ENCODE measurements at places on chromosomes 13 and 19.
A peak's percentile ranks its signal among the peaks of the same experiment; 100 is the strongest.

- no peak for DNase-seq
These were observed 64.4 kb downstream of the B3GLCT start for GRCh38 chr13:31264151-31264550.

DNA sequence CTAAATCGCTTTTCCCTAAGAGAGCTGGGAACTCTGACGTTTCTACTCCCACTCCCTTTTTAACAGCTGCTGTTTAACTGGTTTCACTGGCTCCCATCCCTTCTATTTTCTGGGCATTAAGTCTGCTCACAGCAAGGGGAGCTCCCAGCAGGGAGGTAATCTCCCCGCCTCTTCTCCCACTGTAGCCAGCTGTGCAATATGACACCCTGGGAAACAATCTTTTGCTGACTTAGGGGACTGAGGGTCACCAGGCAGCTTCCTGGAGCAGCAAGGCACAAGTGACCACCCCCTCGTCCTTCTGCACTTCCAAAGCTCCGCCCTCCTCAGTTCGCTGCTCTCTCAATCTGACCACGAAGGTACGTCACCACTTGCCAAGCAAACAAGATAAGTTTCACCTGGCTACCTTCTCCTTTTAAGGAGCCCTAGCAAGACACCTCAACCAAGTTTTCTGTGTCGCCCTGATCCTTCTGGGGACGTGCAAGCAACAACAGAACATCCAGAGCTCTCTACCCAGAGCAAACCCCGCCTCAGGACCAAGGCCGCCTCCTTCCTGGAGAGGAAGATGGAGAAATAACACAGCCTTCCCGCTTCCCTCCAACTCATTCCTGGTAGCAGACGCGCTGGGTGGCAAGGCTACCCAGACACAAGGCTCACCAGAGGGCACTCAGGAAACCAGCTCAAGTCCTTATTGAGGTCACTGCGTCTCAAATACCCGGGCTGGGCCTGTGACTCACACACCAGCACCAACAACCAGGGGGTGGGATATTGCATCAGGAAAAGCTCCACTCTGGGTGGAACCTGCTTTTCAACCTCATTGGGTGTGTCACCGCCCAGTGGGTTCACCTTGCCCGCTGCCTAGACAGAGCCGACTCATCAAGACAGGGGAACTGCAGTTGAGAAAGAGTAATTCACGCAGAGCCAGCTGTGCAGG lies 92.4 kb downstream of the STK24 start:
- peak; percentile 23 for DNase-seq

- no peak for DNase-seq
These were observed 75.0 kb downstream of the ZIC5 start for GRCh38 chr13:99896369-99897075.

- no peak for DNase-seq
These were observed 29.5 kb downstream of the SLC15A1 start for GRCh38 chr13:98722958-98723357.

DNA sequence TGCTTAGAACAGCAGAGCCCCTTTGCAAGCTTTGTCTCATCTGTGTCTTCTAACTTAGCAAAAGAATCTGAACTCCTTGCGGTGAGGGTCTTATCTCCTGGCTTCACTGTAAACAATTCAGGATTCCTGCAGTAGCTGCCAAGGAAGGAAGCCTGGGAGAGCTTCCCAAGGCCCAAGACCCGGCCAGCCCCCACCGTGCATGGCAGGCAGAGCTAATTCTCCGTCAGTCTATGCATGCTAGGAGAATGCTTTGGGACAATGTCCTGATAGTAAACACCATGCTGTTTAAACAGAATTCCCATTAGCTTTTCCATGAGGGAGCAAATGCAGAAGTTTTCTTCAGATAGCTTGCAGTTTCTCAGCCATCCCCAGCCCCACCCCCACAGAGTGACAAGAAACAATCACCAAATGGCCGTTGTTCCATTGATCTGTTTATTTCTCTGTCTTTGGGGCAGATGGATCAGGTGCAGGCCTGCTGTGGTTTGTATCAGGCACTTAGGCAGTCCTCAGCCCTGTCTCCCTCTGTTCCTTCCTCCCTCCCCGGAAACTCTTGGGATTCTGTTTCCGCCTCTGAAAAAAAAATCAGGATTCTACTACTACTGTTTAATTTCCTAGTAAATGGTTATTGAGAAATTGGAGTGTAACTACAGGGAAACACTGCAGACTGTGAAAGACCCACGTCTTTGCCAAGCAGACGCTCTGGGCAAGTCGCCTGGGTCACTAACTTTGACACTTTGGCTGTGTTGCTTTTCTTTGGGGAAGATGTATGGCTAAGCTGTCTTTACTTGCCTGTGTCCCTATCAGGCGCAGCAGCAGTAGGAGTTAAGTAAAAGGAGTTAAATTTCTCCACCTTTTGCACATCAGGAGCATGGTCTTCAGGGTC lies 40.7 kb upstream of the SPATA13 start:
- DNase-seq = no peak

GRCh38 chr13:38262211-38262610 lies 87.4 kb upstream of the UFM1 start:
- no peak for DNase-seq

DNA sequence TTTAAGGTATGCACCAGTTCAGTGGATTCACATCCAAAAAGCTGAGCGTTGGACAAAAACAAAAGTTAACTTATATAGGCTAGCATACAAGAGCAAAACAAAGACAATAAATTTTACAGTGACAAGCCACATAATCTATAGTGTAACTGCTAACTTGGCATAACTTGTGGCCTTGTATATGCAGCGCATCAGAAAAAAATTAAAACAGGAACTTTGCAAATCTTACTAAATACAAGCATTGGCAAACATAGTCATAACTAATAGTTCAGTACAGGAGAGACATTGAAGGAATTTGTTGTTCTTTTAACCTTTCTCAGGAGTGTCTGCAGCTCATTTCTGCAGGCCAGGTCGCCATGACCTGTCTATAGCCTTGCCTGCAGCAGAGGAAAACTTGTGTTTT lies 54.6 kb downstream of the OR10H4 start:
- no peak for DNase-seq

DNA sequence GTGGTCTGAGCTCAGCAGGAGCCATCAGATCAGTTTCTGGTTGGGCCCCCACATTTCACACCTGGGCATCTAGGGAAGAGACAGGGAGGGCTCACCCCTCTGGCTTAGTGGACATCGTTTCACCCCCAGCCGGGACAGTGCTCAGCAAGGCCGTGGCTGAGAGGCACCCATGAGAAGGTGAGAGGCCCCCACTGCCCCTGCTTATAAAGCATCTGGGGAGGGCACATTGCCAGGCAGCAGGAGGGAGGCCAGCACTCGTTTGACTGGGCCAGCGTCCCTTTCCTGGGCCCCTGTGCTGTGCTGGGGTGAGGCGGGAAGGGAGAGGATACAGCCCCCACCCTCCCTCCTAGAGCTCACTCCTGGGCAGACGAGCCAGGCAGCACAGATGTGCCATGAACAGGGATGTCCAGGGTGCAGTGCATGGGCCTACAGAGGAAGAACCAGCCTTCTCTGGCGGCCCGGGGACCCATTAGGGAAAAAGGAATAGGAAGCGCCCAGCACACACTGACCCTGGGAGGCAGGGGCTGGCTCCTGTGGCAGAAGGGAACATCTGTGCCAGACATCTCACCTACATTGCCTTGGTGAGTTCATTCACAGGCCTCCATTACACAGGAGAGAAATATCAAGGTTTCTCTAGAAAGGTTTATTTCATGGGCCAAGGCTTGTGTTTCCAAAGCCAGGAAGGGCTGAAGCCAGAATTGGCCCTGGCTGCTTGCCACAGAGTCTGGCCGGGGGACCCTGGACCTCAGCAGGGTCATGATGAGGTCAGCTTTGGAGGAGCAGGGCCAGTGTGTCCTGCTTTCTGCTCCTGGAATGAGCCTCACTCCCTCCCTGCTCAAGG lies 7.7 kb downstream of the AP1M1 start:
- DNase-seq = no peak

- DNase-seq = no peak
These were observed 6.1 kb upstream of the LILRA5 start for GRCh38 chr19:54319049-54319448.

DNA sequence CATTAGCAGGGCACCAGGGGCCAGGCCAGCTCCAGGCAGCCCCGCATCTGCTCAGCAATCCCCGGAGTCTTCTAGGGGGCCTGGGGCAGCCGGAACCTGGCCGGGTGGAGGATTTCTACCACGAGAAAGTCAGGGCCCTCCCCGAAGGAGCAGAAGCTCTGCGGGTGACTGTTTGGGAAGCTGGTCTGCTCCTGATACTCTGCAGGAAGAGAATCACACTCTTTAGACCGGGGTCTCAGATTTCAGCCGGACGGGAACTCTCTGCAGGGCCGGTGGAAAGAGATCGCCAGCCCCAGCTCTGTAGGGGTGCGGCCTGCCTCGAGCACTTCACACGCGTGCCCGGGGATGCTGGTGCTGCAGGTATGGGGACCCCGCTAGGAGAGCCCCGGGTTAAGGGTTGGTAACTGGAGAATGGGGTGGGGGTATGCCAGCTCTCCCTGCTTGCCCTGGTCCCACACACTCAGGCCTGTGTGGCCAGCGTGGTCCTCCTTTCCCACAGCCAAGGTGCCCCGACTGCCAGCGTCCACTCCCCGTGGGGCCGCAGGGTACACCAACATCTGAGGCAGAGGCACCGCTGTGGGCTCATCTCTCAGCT lies 20.1 kb downstream of the RASA3 start:
- DNase-seq = no peak

- DNase-seq = no peak
These were observed 754 bp downstream of the RNF6 start for GRCh38 chr13:26221399-26221720.

DNA sequence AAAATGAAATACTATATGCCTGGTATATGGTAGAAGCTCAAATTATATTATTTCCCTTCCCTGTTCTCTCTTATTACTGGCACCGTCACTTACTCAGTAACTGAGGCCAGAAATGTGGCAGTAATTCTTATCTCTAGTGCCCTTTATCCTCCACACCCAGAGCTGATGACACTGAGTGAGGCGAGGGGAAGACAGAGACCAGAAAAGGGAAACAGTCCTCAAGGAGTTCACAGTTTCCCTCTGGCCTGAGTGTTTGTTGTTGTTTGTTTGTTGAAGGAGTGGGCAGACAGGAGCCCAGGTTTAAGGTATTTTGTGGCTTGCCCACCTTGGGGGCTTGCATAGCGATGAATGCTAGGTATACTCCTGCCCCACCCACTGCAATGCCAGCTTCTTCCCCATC lies 101.5 kb upstream of the FNDC3A start:
- no peak for DNase-seq

DNA sequence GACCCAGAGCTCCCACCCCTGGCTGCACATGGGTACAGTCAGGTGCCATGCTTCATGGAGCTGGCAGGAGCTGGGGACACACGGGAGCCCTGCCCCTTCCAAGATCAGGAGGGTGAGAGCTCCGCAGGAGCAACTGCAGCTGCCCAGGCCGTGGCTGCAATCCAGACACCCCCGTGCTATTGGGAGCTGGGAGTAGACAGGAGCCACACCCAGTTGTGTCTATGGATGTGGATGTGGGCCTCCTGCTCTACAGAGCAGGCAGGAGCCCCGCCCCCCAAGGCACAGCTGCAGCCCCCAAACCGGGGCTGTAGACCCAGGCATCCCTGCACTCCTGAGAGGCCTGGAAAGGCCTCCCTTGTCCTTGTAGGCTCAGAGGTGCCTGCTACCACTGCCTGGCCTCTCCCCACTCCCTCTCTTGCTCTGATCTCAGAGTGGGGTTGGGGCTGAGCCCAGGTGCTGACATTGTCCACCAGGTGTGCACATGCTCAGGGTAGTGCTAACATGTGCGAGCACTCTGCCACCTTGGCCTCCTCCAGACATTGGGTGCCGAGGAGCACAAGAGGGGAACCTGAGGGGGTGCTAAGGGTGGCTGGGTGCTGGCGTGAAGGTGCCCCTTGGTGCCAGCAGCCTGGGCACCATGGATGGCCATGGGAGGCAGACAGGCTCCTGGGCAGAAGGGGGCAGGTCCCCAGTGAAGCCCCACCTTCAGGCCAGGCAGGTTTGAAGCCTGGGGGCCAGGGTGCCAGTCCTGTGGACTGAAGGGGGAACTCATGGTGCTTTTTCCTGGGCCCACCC lies 8.0 kb upstream of the BAX start:
- no peak for DNase-seq

DNA sequence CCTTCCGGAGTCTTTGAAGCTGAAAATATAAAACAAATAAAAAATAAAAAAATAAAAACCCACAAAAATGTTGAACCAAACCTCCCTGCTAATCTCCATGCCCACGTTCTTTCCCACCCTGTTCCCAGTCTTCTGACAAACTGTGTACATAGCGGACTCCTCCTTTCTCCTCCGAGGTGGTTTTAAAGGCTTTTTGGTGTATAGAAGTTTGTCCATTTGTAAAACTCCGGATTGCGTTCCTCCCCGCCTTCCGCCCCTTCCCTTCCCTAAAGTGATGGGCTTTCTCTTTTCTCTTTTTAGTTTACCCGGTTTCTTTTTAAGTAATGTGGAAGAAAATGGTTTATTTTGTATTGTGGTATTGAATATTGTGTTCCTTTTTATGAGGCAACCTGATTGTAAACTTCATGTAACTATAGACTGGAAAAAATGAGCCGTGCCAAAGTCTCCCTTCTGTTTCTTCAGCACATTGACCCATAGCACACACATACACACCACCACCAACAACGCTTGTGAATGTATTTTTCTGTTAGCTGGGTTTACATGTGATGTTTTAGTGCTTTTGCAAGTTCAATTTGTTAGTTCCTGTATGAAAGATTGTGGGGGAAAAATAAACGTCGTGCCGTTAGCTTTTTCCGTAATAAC lies 4.4 kb downstream of the ZIC2 start:
- no peak for DNase-seq

DNA sequence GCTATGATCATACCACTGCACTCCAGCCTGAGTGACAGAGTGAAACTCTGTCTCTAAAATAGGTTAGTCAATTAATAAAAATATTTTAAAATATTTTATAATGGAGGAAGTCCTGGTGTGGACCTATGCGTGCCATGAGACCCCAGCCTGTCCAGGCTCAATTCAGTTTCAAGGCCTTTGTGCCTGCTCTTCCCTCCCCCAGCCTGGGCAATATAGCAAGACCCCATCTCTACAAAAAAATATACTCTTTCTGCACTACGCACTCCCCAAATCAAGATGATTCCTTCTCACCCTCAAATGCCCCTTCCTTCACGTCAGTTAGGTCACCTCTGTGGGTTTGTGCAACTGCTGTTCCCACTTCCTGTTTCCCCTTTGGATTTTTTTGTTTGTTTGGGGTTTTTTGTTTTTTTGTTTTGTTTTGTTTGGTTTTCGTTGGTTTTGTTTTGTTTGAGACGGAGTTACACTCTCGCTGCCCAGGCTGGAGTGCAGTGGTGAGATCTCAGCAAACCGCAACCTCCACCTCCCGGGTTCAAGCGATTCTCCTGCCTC lies 1.4 kb upstream of the HSH2D start:
- no peak for DNase-seq

DNA sequence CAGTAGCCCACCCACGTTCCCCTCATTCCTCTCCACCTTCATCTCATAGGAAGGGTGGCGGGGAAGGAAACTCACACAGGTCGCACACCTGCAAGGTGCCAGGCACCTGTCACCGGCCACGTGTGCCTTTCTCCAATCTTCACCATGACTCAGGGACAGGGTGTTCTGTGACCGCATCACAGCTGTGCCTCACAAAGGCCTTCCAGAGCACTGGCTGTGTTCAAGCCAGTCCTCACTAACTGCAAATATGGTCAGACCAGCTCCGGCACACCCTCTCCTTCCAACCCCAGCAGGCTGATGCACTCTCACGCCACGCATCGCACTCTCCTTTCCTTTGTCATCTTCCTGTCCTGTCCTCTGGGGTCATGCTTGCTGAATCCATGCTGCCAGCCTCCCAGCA lies 415.9 kb downstream of the IRS2 start:
- no peak for DNase-seq

- DNase-seq = no peak
These were observed 9.9 kb downstream of the GPR183 start for GRCh38 chr13:99297331-99297730.

All from NCI-H1105 (cell line).